ENCODE measurements at places on chromosomes 2 and 18.

DNA sequence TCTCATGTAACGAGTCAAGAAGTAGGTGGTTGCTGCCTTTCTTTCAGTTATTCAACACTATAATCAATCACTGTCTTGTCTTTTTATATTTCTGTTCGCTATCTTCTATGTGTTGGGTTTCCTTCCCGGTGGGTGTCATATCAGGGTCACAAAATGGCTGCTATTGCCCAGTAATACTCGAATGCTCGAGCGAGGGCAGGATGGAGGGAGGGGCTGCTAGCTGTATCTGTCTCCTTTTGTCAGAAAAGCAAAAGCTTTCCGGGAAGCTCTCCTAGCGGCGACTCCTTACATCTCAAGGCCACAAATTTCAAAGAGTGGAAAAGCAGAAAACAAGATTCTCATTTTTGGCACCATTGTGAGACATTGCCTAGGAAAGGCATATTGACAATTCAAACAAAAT, 16.4 kb upstream of the GALNT3 start:
- no peak for DNase-seq

DNA sequence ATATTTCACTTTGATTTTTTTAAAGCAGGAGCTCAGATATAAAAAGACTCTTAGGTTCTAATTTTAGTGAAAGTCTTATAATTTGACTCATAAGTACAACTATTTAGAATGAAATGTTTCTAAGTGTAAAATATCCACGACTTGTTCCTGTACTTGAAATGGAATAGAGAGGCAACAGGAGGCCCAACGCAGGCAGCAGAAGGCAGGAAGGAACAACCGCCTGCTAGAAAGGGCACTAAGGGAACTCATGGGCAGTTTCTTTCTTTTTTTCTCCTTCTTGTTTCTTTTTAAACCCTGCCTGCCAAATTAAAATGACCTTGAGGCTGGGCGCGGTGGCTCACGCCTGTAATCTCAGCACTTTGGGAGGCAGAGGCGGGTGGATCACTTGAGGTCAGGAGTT, 51.0 kb downstream of the RBMS1 start:
- no peak for DNase-seq

GRCh38 chr18:70520867-70521266, 232.0 kb downstream of the SOCS6 start:
- no peak for DNase-seq

DNA sequence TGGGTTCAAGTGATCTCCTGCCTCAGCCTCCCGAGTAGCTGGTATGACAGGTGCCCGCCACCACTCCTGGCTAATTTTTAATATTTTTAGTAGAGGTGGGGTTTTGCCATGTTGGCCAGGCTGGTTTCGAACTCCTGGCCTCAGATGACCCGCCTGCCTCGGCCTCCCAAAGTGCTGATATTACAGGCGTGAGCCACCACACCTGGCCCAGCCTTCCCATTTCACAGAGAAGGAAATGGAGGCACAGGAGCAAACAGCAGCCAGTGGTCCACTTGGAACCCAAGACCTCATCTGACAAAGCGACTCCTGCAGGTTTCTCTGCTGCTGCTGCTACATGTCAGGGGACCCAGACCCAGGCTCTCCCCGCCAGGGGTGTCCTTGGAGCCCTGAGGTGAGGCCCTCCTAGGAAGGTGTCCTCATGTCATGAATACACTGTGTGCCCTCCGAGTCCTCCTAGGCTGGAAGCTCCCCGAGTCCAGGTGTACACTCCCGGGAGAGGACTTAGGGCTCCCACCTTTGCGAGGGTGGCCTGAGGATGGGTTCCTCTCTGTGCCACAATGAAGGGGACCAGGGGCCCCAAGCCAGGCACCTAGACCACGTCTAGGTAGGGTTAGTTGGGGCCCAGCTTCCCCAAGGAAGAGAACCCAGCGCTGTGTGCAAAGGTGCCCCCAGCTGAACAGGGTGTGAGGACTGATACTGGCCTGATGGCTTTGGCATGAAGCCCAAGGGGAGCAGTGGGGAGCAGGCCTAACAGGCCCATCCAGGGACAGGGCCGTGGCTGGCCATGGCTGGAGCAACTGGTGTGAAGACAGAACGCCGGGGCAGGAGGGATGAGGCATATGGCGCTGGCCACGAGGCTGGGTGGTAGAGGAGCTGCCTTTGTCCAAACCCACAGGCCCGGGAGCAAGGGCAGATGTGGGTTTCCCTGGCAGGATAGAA, 56.1 kb downstream of the HS6ST1 start:
- no peak for DNase-seq

GRCh38 chr2:40285391-40285790, 166.5 kb downstream of the SLC8A1 start:
- DNase-seq = no peak
